ENCODE measurements at places on chromosomes 3 and 15.

DNA sequence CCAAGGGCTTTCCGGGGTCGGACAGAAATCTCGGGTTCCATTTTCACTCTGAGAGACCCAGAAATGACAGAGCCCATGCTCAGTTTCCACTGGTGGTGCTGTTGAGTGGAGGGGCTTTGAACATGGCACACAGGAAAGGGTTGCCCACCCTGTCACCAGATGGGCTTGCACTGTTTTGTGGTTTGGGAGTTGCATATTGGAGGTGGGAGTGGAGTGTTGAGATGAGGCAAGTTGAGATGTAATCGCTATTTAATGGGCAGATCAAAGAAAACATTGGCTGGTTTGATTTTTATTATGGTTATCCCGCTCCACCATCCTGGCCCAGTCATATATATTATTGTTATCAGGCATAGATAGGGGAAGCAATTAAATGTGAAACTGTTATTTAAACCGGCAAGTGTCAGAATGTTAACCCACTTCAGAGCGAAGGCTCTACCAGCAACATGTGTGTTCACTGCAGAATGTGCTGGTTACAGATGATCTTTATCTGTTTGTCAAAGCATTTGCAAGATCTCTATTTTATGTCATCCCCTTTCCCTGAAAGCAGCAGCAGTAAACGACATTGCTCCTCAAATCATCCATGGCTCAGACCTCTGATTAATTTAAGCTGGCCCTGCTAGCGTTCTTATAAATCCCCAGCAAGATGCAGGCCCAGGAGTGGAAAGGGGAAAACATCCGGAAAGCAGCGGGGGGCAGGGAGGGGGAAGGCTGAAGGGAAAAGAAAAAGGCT, 58.3 kb upstream of the TSEN2 start:
- no peak for DNase-seq

DNA sequence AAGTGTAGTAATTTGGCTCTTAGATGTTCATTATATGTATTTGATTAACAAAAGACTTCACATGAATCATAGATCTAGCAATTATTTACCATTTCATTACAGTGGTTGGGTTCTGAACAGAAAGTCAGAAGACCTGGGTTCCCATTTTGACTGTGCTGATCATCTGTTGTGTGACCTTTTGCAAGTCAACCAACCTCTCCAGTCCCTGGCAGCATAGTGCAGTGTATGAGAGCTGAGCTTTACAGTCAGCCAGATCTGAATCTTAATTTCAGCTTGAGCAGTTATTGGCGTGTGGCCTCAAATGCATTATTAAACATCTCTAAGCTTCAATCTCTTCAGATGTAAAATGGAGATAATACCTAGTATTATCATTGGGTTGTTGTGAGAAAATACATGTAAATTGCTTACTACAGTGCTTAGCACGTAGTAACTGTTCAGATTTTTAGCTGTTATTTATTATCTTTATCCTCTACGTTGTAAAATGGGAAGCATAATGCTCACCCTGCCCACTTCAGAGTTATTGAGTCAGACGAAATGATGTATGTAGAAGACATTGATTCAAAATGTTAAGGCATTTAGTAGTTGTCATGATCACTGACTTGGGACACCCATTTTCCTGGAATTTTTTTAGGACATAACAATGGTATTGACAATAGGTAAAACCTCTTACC, 104.0 kb downstream of the KLHL25 start:
- peak; percentile 58 for DNase-seq

DNA sequence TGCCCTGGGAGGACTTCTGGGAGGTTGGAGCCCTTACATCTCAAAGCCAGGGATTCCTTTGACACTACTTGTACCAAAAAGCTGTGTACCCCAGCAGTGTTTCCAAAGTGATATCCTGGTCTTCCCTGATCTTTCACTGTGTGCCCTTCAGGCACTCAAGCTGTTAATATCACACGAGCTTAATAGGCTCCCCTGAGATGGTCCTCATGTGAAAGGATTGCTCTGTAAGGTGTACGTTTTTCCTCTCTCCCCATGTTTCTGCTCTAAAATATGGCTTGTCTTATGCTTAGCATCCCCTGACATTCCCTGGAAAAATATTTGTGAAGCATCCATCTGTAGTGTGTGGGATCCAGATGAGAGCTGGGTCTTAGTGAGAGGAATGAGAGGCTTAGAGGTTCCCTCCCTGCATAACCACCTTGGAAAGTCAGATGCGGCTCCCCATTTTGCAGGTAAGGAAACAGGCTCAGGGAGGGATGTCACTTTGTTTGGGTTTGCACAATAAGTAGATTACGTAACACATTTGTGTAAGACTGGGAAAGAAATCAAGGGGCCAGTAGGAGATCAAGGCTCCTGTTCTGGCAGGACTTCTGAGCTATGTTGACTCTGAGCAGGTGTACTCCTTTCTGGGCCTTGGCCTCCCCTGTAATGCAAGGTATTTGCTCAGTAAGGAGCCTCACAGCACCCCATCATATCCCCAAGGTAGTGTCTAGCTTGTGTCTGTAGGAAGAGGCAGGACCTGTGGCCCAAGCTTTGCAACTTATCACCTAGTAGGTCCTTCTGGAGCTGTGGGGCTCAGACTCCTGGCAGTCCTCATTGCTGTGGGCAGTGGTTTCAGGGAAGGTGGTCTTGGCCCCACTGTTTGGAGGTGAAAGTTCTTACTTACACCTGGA, 667 bp upstream of the ACOX2 start:
- DNase-seq, result no peak

- peak; percentile 86 for DNase-seq
These were observed 451.1 kb upstream of the KCNMB2 start for GRCh38 chr3:178084938-178085816.

- peak; percentile 89 for DNase-seq
These were observed 58.5 kb downstream of the TGFBR2 start for GRCh38 chr3:30664884-30665283.

DNA sequence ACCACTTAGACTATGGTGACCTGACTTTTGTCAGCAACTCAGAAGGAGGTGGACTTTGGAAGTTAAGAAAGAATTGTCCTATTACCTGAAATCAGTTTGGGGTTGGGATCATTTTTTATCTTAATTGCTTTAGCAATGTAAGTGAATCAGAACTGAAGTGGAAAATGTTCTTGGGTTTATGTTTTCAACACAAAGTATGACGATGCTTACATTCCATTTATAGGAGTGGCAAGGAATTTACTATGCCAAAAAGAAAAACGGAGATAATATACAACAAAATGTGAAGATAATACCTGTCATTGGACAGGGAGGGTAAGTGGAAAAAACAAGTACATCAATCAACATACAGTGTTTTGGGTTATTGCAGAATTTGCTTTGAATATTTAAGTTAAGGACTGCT, 116.1 kb downstream of the PDE8A start:
- DNase-seq, result no peak

GRCh38 chr15:68151277-68151676, 53.9 kb downstream of the CALML4 start:
- DNase-seq, result no peak

GRCh38 chr15:82663186-82663600, 16.0 kb upstream of the CPEB1 start:
- peak; percentile 17 for DNase-seq

- no peak for DNase-seq
These were observed 113.2 kb downstream of the IL1RAP start for GRCh38 chr3:190626951-190627620.

- DNase-seq, result no peak
These were observed 314.8 kb upstream of the CTDSPL start for GRCh38 chr3:37546876-37547275.

DNA sequence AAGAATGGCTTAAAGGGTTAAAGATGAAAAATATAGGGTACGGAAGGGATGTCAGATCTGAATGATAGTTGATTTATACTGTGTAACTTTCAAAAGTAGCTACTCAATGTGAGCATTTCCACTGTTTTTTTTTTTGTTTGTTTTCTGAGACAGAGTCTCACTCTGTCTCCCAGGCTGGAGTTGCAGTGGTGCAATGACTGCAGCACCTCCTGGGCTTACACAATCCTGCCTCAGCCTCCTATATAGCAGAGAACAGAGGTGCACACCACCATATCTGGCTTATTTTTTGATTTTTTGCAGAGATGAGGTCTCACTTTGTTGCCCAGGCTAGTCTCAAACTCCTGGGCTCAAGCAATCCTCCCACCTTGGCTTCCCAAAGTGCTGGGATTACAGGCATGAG, 9.9 kb upstream of the PXK start:
- DNase-seq, result no peak

DNA sequence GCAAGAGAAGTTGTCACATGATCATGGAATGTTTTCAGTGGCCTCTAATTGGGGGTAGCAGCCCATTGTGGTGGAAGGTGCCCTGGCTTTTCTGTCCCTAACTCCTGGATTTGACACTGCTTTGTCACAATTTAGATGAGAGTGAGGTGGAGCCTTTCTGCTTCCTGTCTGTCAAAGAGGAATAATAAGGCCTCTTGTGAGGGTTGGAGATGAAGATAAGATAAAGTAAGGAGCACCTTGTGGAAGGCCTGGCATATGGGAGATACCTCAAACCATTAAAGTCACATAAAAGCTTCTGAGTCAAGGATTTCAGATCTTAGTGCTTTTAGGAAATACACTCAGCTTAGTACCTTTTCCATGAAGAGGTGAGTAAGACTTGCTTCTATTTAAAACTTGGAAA, 172.6 kb upstream of the FAM3D start:
- no peak for DNase-seq

GRCh38 chr3:115680803-115681345, 57.6 kb downstream of the GAP43 start:
- no peak for DNase-seq

DNA sequence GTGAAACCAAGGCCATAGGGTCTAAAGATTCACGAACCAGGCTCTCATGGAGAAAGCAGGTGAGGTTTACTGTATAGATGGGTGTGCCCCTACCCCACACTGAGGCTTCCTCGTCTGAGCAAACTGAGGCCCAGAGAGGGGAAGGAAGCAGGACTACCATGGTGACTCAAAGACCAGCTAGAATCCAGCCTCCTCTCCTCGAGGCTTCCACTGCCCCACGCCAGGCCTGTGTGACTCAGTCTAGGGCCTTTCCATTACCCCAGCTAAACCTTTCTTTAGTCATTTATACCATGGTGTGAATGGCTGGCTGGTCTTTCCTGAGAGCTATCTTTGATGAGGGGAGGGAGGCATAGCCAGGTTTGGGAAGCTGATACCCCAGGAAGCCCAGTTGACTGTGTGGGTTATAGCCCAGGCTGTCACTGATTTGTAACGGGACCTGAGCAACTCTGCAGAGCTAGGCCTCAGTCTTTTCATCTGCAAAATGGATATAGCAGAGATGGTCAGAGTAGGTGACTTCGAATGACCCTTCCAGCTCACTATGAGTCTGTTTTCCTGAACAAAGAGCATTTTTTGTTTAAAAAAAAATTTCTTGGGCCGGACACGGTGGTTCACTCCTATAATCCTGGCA, 3.0 kb upstream of the RHO start:
- peak; percentile 35 for DNase-seq

- DNase-seq, result no peak
These were observed 238.6 kb upstream of the SOX14 start for GRCh38 chr3:137525471-137525870.

DNA sequence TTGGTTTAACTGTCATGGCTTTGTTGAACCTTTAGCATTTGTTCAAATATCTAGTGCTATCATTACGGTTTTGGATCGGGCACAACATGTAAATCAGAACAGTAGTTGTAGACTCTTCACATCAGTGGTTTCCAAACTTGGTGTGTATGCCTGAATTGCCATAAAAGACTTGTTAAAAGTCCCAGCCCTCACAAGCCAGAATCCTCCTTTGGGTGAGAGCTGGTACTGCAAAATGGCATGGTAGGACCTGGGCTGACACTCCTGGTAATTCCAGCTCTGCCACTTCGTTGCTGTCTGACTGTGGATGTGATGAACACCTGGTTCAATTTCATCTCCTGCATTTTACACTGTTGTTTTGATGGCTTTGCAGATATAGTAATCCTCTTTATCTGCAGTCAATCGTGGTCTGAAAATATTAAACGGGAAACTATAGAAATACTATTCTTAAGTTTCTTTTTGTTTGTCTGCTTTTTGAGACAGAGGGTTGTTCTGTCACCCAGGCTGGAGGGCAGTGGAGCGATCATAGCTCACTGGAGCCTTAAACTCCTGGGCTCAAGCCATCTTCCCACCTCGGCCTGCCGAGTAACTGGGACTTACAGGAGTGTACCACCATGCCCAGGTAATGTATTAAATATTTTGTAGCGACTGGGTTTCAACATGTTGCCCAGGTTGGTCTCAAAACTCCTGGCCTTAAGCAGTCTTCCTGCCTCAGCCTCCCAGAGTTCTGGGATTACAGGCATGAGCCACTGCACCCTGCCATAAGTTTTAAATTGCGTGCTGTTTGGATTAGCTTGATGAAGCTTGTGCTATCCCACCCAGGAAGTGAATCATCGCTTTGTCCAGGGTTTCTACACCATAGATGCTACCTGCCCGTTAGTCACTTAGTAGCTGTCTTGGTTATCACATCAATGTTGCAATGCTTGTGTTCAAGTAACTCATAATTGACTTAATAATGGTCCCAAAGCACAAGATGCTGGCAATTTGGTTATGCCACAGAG, 61.6 kb downstream of the RAB7A start:
- DNase-seq, result no peak

DNA sequence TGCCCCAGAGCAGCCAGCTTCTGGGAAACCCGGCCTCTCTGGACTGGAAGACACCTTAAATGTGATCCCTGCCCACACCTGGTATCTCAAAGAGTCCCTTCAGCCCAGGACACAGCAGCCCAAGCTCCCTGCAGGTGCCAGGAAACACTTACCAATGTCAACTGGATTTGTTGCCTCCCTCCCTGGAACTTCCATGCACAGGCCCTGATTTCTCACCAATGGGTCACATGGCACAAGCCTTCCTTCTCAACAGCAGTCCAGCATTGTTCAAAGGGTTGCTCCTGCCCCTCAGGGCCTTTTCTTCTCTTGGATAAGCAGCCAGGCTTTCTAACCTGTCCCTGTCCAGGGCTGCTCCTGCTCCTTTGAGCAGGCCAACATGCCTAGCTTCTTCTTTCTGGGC, 31.6 kb downstream of the ANP32A start:
- DNase-seq, result peak; percentile 34

DNA sequence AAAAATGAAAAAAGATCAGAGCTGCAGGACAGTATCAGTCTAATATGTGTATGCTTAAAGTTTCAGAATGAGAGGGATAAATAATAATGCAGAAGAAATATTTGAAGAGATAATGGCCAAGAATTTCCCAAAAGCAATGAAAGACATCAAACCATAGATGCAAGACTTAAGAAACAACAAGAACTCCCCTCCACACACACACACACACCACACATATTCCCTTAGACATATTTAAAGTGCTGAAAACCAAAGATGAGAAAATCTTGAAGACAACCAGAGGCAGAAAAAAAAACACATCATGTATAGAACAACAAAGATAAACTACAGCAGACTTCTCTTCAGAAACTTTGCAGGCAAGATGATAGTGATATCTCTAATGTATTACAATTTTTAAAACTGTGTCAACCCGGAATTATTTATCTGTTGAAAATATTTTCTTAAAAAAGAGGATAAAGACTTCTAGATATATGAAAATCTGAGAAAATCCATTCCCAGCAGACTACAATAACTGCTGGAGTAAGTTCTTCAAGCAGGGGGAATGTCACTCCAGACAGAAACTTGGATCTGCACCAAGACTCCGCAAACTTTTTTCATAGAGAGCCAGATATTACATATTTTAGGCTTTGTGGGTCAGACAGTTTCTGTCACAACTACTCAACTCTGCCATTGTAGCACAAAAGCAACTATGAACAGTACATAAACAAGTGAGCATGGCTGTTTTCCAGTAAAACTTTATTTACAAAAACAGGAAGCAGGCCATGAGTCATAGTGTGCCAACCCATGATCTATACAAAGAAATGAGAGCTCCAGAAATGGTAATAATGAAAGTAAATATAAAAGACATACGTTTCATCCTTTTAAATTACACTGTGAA, 223.4 kb upstream of the CGNL1 start:
- peak; percentile 91 for DNase-seq

GRCh38 chr3:149454746-149455145, 19.8 kb upstream of the TM4SF4 start:
- no peak for DNase-seq

Measured in endothelial cell of umbilical vein (primary cell).